ENCODE measurements at places on chromosomes 5 and 9.

GRCh38 chr5:66617991-66618768, 22.0 kb downstream of the MAST4 start:
- no peak for DNase-seq

GRCh38 chr5:61472172-61472958, 140.3 kb downstream of the ZSWIM6 start:
- DNase-seq, result no peak

DNA sequence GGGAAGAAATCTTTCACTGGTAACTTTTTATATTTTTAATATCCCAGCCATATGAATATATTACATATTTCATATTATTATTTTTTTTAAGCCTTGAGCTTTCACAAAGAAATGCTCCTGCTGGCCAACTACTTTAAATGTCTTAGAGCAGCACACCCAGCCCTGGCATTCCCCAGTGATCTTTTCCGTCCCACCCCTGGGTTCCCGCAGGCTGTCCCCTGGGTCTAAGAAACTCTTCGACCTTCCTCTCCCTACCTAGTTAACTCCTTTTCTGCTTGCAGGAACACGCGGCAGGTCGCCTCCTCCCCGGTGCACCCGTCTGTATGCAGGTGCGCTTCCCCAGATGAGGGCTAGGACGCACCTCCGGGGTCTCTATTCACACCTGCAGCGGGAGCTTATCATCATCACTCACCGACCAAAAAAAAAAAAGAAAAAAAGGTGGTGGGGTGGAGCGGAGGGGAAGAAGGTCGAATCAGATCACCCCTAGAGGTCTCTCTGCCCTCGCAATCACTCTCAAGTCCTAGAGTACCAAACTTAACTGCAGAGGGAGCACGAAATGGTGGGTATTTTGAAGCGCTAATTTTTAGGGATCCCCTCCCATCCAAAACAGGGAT, 696 bp downstream of the ZFP62 start:
- no peak for DNase-seq

GRCh38 chr9:79465156-79465555, 106.6 kb upstream of the TLE4 start:
- DNase-seq, result no peak

GRCh38 chr5:172553167-172553566, 87.9 kb upstream of the NEURL1B start:
- no peak for DNase-seq

GRCh38 chr9:118630931-118631595, 738.2 kb downstream of the BRINP1 start:
- DNase-seq, result no peak

DNA sequence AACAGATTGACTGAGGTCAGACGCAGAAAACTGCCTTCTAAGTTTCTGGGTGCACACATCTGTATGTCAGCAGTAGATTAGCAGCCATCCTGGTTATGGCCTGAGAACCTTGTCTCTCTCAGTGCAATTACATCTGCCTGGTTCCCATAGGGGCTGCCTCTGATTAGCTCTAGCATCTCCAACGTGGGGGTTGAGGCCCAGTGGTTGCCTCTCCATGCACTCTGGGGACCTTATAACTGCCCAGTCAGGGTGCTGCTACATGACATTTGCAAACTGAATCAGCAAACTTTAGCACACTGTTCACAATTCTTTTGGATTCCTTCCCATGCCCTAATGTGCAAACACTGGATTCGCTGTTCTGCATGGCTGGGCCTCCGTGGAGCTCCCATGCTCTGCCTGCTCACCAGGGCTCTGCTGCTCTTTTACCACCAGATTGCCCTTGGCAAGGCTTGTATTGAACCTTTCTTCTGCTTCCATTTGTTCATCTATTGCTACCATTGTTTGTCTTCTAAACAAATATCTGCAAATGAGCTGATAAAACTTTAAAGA, 36.2 kb downstream of the SNX18 start:
- peak; percentile 45 for DNase-seq

GRCh38 chr9:123322273-123323195, 33.5 kb upstream of the CRB2 start:
- DNase-seq, result no peak

- DNase-seq, result no peak
These were observed 13.8 kb downstream of the GLIS3 start for GRCh38 chr9:4286086-4286485.

DNA sequence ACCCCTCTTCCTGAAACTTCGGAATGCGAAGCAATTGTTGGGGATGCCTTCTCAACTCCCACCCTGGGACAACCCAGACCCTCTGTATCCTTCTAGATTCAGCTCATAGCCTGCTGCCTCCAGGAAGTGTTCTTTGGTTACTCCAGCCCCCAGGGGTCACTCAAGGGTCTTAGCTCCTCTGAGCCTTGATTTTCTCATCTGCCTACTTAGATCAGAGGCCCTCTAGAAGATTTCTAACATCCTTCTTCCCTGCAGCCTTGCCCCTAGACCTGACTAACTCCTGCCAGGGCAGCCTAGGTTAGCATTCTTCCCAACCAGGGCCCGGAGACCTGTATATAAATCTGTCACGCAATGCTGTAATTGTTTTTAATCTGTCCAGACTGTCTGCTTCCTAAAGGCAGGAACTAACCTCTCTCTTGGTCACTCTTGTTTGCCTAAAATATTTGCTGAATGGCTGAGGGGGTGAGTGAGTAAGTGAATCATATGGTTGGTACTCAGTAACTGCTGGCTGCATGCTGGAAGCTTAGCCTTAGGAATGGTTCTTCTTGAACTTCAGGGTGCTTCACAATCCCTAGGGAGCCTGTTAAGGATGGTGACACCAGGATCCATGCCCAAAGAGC, 8.2 kb downstream of the GALNT10 start:
- no peak for DNase-seq

DNA sequence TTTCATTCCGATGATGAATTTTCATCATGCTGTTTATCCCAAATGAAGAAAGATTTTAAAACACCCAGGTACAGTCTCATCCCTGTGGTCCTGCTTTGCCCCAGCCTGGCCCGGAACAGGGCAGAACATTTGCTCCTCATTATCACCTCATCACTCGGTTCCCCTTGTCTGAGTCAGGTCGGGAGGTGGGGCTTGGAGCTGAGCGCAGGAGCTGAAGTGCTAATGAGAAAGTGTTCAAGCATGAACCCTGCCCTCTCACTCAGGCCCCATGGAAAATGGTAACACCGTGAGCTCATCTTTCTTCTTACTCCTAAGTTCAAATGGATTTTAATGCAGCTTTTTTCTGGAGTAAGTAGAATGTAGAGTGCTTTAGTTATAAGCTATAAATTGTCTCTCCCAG, 466.2 kb downstream of the KDM4C start:
- no peak for DNase-seq

GRCh38 chr5:151093476-151093889, 12.6 kb upstream of the TNIP1 start:
- DNase-seq, result no peak

DNA sequence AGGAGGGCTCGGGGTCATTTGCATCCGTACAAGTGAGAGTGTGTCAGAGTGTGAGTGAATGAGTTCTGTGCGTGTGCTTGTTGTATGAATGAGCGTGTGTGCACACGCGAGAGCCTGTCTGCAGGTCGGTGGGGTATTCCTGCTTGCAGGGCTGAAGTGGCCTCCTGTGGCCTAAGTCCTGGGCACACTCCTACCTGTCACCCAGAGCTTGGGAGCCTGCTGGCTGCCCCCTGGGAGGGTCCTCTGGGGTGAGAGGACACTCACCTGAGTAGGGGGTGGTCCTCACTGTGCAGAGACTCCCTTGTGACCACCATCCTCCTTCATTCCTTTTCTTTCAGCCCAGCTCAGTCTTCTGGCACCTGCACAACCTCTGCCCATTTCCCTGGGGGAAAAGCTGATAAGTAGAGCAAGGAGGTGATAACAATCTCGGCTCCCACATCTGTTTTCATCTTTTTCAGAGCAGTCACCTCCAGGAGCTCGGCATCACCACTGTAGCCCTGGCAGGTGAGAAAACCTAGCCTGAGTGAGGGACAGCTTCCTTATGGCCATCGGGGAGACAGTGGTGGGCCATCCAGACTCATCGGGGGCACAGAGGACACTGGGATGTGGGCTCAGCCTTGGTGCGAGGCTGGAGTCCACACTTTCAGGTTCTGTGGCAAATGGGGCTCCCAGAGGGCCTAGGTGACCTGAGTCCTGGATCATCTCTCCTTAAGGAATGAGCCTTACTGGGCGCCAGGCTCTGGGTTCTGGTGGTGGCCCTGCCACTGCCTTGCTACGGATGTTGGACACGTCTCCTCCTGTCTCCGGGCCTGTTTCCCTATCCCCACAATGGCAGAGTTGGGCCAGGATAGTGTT, 38.7 kb upstream of the SYNPO start:
- no peak for DNase-seq

DNA sequence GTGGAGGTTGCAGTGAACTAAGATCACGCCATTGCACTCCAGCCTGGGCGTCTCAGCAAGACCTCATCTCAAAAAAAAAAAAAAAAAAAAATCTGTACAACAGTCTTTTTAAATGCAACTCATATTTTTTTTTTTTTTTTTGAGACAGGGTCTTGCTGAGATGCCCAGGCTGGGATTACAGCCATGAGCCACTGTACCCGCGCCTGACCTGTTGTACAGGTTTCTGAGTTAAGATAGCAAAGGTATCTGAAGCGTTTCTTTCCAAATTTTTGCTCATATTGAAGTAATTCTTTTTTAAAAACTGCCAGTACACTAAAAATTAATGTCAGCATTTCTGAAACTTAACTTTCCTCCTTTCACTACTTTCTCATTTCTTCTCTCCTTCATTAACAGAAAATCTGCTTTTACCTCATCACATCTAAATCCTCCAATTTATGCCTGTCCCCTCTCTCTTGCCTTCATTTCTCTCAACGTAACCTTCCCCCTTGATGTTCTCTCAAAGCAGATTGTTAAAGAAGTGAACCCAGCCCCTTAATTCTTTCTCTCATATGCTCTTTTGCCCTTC, 3.3 kb upstream of the SNX24 start:
- no peak for DNase-seq

DNA sequence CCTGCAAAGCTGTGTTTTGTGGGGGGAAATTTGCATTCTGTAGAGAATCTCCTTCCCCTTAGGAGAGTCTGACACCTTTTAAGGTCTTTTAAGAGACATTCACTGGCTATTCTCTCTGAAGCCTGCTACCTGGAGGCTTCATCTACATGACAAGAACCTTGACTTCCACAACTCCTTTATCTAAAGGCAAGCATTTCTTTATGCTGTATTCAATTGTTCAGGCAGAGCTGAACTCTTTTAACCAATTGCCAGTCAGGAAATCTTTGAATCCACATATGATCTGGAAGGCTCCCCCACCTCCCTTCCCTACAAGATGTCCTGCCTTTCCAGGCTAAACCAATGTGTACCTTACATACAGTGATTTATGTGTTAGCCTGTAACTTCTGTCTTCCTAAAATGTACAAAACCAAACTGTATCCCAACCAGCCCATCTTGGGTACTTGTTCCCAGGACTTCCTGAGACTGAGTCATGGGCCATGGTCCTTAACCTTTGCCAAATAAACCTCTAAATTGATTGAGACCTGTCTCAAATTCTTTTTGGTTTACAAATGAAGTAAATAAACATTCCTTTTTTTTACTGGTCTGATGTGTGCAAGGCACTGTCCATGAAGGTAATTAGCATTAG, 9.9 kb downstream of the C9orf85 start:
- no peak for DNase-seq

GRCh38 chr9:121838746-121839669, 187.6 kb downstream of the DAB2IP start:
- DNase-seq, result no peak

GRCh38 chr5:16673241-16674201, 56.7 kb upstream of the RETREG1 start:
- DNase-seq, result no peak

GRCh38 chr5:119876522-119876921, 247.2 kb downstream of the FAM170A start:
- no peak for DNase-seq
